ENCODE measurements at places on chromosomes 1 and 21. TPM values are rescaled to one million over a fixed set of nuclear protein-coding genes. Genes with fewer than 3 reads are reported as not detected.
A peak's percentile ranks its signal among the peaks of the same experiment; 100 is the strongest.

The KCNA3 gene
- total RNA-seq = 0.38 TPM

The LCE3D gene
- total RNA-seq = not detected

The LPAR3 gene
- total RNA-seq = 16.6 TPM

The MYOM3 gene
- total RNA-seq = 403 TPM

The KCNT2 gene
- 0.81 TPM for total RNA-seq

The FAM43B gene
- total RNA-seq = 4.5 TPM

The TACSTD2 gene
- 0.14 TPM for total RNA-seq

The FMO3 gene
- total RNA-seq = 1.3 TPM

GRCh38 chr1:82517586-82517985 lies 716.9 kb downstream of the ADGRL2 start:
- DNase-seq = peak; percentile 76

- no peak for DNase-seq
Measured at GRCh38 chr1:245863566-245864184, 643.4 kb downstream of the SMYD3 start.

GRCh38 chr1:39420493-39420892 lies 70.9 kb upstream of the BMP8A start:
- no peak for DNase-seq

- DNase-seq = no peak
Measured at GRCh38 chr1:202516434-202516877, 168.0 kb downstream of the PPP1R12B start.

DNA sequence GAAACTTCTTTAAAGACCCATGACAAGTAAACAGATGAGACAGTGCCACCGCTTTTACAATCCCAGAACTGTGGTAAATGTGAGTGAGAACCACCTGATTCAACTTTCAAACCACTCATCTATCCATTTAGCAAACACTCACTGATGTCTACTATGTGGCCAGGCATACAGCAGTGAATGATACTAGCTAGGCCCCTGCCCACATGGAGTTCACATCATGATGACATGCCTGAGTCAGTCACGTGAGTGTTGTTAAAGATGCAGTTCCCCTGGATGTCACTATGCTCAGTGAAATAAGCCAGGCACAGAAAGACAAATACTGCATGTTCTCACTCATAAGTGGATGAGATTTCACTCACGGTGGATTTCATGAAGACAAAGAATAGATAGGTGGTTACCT lies 28.4 kb downstream of the STX6 start:
- DNase-seq = no peak

DNA sequence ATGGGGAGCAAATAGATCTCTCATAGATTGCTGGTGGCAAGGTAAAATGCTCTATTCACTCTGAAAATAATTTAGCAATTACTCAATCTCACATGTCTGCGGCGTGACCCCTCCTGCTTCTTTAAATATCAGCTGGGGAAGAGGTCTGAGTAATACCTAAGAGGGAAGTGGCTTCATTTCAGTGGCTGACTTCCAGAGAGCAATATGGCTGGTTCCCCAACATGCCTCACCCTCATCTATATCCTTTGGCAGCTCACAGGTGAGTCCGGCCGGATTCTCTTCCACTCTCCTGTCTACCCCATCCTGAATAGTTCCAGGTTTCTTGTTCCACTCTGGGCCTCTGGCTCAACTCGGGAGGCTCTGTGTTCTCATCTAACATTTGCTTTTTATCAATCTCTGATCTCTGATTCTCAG lies at the start of gene SLAMF7:
Gene SLAMF7 (plus strand): TSS at position 150 of the 414 bp plus-strand sequence. CDS start 55 bp downstream, at position 205.
- peak; percentile 71 for DNase-seq

DNA sequence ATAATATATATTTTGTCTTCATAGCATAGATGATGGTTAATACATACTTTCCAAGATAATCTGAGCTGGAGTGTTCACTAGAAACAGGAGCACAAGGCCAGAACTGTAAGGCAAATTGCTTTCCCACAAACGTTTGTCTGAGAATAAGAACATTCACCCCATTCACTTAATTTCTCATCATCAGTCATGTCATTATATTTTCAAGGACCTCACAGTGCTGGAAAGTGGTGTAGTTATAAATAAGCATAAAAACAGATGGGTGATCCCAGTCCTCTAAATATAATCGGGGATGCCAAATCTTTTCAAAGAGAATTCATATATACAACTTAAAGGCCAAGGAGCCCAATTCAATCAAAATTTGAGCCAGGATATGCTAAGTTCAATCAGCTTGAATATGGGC lies 8.4 kb downstream of the PRRX1 start:
- DNase-seq = no peak

- peak; percentile 95 for DNase-seq
Measured at GRCh38 chr1:12596007-12596821, 21.8 kb downstream of the DHRS3 start.

DNA sequence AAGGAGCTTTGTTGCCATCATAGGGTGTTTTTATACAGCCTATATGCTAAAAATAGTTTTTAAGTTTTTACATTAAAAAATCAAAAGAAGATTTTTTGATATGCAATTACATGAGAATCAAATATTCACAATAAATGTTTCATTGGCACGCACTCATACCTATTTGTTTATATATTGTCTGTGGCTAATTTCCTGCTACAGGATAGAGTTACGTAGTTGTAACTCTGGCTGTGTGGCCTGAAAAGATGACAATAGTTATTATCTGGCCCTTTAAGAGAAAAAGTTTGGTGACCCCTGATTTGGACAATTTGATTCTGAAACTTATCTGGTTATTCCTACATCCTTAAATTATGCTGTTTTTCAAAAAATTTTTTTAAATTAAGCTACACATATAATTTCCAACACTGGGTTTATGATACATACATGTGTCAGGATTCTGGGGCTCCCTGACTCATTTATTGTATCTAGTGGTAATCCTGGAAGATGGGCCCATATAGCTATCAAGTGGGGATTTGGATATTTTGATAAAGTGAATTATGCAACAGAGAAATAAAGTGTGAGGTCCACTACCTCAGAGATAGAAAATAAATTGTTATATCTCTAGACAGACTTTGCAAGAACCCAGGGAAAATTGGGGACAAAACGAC lies 370.2 kb upstream of the LYPLAL1 start:
- no peak for DNase-seq

- no peak for DNase-seq
Measured at GRCh38 chr1:42328916-42329496, 6.0 kb downstream of the FOXJ3 start.

GRCh38 chr1:100445565-100445964 lies 92.4 kb upstream of the GPR88 start:
- DNase-seq = no peak

DNA sequence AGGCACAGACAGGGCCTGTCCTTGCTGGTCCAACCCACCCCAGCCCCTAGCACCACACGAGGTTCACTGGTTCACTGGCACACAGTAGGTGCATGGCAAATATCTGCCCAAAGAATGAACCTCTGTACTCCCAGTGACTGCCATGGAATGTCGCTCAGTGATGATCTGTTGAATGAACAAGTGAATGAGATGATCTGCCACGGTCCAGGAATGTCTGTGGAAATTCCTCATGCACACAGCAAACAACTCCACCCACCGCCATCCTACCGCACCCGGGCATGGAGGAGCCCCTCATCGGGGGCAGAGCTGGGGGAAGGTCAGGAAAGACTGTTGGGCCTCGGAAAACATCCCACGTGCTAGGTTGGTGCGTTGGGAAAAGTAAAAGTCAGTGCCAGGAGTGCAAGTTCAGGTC lies 1.7 kb downstream of the HSPG2 start:
- no peak for DNase-seq

DNA sequence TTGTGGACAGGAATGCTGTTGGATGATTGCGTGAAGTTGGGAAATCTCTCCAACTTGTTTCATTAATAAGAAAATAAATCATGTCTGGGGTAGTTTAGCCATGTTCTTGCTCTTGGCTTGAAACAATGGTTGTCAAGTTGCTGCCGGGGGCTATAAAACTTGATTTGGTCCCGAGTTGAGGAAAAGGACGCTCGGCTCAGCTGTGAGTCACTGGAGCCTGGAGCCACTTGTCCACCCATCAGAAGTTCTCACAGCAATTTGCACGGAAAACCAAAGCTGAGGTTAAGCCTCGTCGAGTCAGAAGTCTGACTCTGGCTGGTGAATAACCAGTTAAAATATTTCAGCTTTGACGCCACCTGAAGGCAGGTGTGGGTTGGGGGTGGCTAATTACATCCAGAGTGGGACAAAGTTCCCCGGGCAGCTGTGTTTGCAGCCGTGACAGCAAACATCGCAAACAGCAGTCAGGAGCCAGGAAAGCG lies 19.7 kb upstream of the RIPK4 start:
- no peak for DNase-seq

DNA sequence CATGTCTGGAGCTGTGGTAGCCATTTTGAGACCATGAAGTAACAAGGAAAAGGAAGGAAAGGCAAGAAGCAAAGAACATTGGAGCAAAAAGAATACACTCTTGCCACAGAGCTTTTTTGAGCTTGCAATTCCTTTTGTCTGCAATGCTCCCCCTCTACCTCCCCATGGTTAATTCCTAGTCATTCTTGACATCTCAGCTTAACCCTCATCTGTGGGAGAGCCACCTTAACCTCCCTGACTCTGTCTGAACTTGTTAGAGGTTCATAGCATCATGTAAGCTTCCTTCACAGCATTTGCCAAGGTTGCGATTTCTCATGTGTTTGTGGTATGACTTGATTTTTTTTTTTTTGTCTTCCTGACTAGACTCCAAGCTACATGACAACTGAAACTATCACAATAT lies 564.1 kb upstream of the PLXNA2 start:
- DNase-seq = no peak

GRCh38 chr1:97424209-97424608 lies 496.6 kb downstream of the DPYD start:
- no peak for DNase-seq
